ENCODE measurements at places on chromosomes 12 and 14.

DNA sequence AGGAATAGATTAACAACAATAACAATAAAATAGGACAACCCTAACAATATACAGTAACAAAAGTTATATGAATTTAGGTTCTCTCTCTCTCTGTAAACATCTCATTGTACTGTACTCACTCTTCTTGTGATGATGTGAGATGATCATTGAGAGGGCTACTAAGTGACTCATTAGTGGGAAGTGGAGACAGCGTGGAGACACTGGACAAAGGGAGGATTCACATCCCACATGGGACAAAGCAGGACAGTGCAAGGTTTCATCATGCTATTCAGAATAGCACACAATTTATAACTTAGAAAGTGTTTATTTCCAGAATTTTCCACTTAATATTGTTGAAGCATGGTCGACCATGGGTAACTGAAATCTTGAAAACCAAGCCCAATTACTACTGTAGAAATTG is 26.0 kb upstream of the SPATA7 start:
- no peak for DNase-seq

DNA sequence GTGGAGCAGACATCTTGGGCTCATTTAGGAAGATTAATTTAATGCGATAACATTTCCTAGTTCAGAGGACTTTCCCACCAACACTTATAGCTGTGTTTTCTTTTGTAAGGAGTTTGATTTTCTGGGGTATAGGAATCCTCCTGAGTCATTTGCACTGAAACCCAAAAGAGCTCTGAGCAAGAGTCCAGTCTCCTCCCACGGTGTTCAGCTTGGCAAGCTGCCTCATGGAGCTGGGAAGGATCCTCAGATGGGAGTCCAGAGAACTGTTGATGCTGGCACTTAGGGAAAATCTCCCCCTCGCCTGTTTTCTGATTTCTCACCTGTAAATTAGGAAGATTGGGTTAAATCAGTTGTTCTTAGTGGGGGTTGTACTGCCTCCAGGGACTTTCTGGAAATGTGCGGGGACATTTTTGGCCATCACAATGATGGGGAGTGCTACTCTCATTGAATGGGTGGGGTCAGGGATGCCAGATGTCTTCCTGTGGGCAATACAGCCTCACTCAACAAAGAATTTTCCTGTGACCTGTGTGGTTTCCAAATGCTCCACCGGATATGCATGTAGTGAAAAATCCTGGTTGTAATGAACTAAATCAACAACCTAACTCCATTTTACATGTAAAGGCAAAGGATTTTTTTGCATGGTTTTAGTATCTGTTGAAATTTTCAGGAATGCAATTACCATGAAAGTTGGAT is 150.6 kb downstream of the ADCK1 start:
- DNase-seq: no peak

GRCh38 chr12:93639406-93639805 is 37.8 kb upstream of the CRADD start:
- no peak for DNase-seq

DNA sequence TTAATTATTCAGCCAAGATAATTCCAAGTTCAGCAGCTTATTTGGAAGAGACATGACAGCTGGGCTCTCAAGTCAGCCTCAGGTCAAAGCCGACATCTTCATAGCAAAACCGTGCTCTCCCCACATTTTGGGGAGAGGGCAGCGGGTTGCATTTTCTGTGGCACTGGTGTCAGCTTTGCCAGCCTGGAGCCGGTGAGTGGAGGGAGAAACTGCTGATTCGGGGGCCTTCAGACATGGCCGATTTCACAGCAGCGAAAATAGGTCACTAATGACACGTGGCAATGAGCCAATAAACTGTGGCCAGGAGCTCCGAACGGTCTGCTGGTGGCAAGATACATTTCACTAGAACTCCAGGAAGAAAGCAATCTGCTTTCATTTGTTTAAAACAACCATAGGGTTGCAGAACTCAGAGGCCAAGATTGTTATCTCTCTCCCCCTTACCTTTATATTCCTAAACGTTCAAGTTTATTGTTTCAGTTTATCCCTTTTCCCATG is 173.2 kb downstream of the CAND1 start:
- DNase-seq: no peak

GRCh38 chr14:50069325-50069724 is 47.0 kb downstream of the VCPKMT start:
- no peak for DNase-seq

GRCh38 chr12:11228296-11228879 is 41.1 kb downstream of the PRB3 start:
- peak; percentile 29 for DNase-seq

DNA sequence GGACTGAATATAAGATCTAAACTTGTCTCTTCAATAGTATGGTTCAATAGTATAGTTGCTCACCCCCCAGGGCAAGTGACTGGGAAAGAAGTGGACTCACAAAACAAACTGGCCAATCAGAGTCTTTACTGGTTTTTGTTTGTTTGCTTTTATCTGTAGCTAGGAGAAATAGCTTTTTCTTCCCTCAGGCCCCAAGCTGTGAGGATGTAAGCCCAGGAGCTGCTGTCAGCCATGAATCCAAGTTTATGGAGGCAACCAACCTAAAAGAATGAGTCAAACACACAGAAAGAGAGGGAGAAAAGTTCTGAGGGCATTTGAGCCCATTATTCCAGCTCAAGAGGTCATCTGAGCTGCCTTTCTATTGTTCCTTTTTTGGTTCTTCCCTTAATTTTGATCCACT is 375.3 kb downstream of the BCAT1 start:
- DNase-seq: no peak

GRCh38 chr12:20248646-20249045 is 119.7 kb upstream of the PDE3A start:
- DNase-seq: no peak

- DNase-seq: no peak
Measured at GRCh38 chr12:72197790-72198189, 74.4 kb upstream of the TRHDE start.

DNA sequence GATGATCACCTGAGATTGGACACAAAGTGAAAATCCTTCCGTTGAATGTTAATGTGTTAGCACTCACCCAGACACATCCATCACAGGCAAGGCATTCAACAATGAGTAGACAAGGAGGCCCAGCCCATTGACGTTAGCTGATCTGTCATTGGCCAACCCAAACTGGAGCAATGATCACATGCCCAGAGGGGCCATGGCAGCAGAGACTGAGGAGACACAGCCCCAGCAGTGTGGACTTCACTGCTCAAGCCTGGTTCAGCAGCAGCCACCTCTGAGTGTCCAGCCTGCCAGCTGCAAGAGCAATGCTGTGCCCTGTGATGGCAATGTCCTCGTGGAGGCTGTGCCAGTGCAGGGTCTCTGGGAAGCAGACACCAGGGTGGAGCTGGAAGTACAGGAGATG is 622.2 kb downstream of the AACS start:
- no peak for DNase-seq

GRCh38 chr14:72332046-72332445 is 399.8 kb downstream of the RGS6 start:
- no peak for DNase-seq

GRCh38 chr14:96662116-96662970 is 134.8 kb upstream of the VRK1 start:
- no peak for DNase-seq

DNA sequence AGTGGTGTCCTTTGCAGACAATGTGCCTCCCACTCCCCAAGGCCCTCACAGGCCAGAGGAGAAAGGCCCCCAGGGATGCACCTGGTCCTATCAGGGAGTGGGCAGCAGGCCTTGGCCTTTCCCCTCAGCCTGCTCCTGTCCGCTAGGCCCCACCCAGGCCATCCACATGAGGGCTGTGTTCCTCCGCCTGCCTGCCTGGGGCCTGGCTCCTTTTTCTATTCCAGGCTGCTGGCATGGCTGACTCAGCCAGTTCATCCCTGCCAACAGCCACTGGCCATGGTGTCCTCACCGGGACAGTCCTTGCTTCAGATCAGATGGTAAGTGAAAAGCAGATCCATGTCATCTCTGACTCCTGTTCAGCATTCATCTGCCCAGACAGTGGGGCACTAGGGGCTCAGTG is 13.4 kb downstream of the ISM2 start:
- DNase-seq: no peak

GRCh38 chr14:50666772-50667683 is 1.1 kb downstream of the SAV1 start:
- DNase-seq: no peak

DNA sequence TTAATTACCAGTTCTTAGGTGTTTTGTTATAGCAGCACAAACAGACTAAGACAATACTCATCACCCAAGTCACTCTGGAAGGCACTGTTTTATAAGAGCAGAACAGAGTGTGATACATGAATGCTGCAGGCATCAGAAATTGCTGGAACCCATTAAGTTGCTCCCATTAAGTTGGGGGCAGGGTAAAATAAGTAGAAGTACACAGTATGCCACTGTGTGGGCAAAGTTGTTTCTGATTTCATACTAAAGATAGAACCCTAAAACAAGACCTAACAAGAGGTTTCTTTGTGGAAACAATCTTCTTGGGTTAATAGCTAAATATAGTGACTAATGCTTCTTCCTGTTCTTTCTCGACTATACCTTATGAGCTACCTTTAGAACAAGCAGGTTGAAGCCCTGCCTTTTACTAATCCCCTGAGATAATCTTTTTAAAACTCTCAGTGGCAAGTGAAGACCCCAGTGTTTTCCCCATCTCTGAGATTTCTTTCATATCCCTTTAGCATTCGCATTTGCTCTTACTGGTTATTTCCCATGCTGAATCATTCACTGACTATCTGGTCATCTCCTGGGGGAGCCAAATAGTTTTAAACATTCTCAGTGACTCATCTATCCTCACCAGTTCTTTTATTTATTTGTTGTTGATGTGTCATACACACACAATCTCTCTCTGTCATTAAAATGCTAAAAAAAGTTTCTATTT is 52.3 kb downstream of the SOCS2 start:
- no peak for DNase-seq

DNA sequence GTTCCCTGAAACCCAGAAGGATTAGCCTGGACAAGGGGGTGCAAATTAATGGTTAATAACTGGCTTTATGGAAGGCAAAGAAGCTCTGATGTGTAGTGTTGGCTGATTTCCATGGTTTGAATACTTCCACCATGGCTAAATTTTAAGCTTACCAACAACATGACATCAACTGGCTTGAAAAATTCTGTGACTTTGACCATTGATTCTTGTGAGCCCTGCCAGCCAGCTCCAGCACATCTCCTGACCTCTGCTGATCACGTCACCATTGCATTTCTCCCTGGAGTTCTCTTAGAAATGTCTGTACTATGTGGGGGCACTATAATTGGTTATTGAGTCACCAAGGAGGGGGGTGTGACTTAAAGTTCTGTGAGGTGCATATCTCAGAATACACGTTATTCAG is 171.2 kb downstream of the MYRFL start:
- DNase-seq: no peak

DNA sequence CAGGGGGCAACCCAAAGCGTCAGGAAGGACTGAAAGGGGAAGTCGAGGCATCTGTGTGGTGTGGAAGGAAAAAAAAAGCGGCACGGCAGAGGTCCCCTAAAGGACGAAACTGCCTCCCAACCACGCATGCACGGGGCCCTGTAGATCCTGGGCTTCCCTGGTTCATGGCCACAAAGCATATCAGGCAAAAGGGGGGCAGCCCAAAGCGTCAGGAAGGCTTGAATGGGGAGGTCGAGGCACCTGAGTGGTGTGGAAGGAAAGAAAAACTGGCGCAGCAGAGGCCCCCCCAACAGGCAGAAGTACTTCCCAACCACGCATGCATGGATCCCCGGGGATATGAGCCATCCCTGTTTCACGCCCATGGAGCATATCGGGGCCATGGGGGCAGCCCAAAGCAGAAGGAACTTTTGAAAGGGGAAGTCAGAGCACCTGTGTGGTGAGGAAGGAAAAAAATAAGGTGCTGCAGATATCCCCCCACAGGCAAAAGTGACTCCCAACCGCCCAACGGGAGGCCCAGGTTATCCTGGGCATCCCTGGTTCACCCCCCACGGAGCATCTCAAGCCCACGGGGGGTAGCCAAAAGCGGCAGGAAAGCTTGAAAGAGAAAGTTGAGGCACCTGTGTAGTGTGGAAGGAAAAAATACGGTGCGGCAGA is 581.2 kb downstream of the ALG10 start:
- DNase-seq: no peak

- no peak for DNase-seq
Measured at GRCh38 chr14:25150934-25151790, 101.2 kb upstream of the STXBP6 start.

GRCh38 chr12:32000373-32001005 is 41.3 kb downstream of the RESF1 start:
- no peak for DNase-seq

- no peak for DNase-seq
Measured at GRCh38 chr14:24087004-24087403, 7.1 kb upstream of the PCK2 start.

DNA sequence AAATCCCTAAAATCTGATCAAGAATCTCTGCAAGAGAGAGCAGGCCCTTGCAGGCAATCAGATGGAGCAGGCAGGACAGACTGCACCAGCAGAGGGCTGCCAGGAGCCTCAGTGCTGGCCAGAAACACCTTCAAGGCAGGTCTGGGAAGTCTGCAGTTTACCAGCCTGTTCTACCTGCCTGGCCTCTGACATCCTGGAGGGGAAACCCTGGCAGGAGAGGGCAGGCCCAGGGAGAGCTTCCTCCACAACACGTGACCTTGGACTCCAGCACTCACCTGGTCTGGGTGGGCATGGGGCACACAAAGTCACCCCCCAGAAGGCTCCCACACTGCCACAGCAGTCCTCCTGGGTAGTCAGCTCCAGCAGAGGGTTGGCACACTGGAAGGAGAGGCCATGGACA is 56.0 kb downstream of the ISCA2 start:
- no peak for DNase-seq
